ENCODE measurements at places on chromosomes 12 and 14. TPM values are rescaled to one million over a fixed set of nuclear protein-coding genes. Genes with fewer than 3 reads are reported as not detected.

The TAMALIN gene
- 16.5 TPM for total RNA-seq

The LACRT gene
- not detected for total RNA-seq

GRCh38 chr12:124000111-124000510 is 27.1 kb downstream of the ZNF664 start:
- no peak for DNase-seq
- H3K4me1 ChIP-seq = no peaks in the 10 kb centered on the region
- no peaks in the 10 kb centered on the region for H3K27me3 ChIP-seq
- no peak overlapping the region for H3K27ac ChIP-seq
- H3K4me3 ChIP-seq = no peak overlapping the region

- no peak overlapping the region for H3K27ac ChIP-seq
- no peak for DNase-seq
- no peak overlapping the region for H3K4me3 ChIP-seq
Observed at GRCh38 chr14:74407021-74407800, 18.8 kb downstream of the SYNDIG1L start.

- no peaks in the 10 kb centered on the region for H3K36me3 ChIP-seq
- H3K27me3 ChIP-seq = no peaks in the 10 kb centered on the region
- H3K27ac ChIP-seq = no peak overlapping the region
- DNase-seq = no peak
- H3K4me1 ChIP-seq = no peaks in the 10 kb centered on the region
Observed at GRCh38 chr12:24615967-24616411, 332.9 kb downstream of the BCAT1 start.

The SSPN gene
- total RNA-seq = 17.0 TPM

DNA sequence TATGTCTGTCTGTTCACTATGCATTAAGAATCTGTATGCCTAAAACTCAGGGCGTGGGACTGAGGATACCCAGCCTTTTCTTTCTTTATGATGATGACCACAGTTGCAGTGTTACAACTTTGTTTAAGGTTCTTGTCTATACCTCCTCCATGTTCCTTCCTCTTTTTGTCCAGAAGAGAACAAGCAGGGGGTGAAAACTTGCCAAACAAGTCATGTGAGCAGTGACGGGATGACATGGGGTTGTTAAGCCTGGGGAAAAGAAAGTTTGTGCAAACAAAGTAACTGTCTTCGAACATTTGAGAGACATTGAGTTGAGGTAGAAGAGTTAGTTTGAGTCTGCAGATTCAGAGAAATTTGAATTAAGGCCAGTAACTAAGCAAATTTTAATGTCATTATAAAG is 505.5 kb downstream of the NPAS3 start:
- H3K27me3 ChIP-seq = no peaks in the 10 kb centered on the region
- H3K4me3 ChIP-seq = no peak overlapping the region
- H3K36me3 ChIP-seq = no peaks in the 10 kb centered on the region
- H3K27ac ChIP-seq = no peak overlapping the region
- H3K4me1 ChIP-seq = no peaks in the 10 kb centered on the region
- no peak for DNase-seq

The NRIP2 gene
- 0.18 TPM for total RNA-seq

The KLHL33 gene
- 0.77 TPM for total RNA-seq

DNA sequence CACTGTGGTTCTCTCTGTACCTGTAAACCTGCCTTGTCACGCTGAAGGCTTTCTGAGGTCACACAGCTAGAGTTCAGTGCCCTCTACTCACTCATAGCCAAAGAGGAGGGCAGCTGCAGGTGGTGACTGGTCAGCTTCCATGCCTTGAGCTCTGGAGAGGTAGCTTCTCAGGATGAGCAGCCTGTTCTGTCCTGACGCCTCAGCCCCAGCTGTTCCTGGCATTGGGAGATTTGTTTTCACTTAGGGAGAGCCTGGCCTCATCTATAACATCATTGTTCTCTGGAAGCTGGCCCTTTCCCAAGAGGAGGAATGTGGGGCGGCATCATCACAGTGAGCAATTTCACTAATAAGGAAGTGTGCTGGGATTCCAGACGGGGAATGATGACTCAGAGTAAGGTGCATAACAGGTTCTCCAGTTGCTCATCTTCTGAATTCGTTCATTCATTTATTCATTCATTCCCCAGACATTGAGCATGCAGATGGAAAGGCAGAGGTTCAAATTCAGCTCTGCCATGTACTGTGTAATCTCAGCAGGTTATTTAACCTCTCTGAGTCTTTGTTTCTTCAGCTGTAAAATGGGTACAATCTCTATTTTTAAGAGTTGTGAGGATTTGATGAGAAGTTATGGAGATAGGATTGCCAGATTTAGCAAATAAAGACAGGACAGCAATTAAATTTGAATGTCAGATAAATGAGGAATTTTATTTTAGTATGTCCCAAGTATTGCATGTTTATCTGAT is 255.8 kb upstream of the CRY1 start:
- no peaks in the 10 kb centered on the region for H3K27me3 ChIP-seq
- no peaks in the 10 kb centered on the region for H3K36me3 ChIP-seq
- H3K4me3 ChIP-seq = no peak overlapping the region
- DNase-seq = peak; percentile 90
- H3K4me1 ChIP-seq = no peaks in the 10 kb centered on the region

GRCh38 chr14:24430682-24431568 is 1.2 kb downstream of the KHNYN start:
- peak overlapping the region; percentile 68 for H3K4me3 ChIP-seq
- no peaks in the 10 kb centered on the region for H3K27me3 ChIP-seq
- peak overlapping the region; percentile 95 for H3K27ac ChIP-seq

The SAMD15 gene
- total RNA-seq = 0.96 TPM

The ABHD12B gene
- total RNA-seq = not detected

GRCh38 chr14:94462219-94462551 is 9.6 kb upstream of the SERPINA11 start:
- H3K4me1 ChIP-seq = no peaks in the 10 kb centered on the region
- H3K4me3 ChIP-seq = no peak overlapping the region
- H3K27ac ChIP-seq = no peak overlapping the region
- no peaks in the 10 kb centered on the region for H3K36me3 ChIP-seq
